ENCODE measurements at places on chromosomes 5 and 9. TPM values are rescaled to one million over a fixed set of nuclear protein-coding genes. Genes with fewer than 3 reads are reported as not detected.

- DNase-seq = peak; percentile 81
These were observed 65.8 kb downstream of the NDUFAF2 start for GRCh38 chr5:61010467-61011454.

DNA sequence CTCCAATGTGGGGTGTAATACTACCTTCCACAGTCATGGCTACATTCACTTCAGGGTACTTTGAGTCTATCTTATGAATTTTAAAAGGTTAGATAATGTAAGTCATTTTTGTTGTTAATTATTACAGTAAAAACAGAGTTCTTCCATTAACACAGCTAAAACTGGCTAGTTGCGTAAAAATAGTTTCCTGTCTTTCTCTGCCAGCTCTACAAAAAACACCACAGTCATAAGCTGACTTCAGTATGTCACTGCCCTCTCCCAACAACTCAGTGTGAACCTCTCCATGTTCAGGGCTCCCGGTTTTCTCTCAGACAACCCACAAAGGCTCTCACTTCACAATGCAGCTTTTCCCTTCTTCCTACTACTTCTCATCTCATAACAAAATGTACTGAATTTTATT is 84.8 kb upstream of the ITGA1 start:
- no peak for DNase-seq

GRCh38 chr5:68232277-68232676 is 16.7 kb downstream of the PIK3R1 start:
- no peak for DNase-seq

ARSI gene
- 6.9 TPM for total RNA-seq

PJA2 gene
- total RNA-seq = 65.3 TPM

PCDHA9 gene
- total RNA-seq = 3.3 TPM

FREM1 gene
- 3.1 TPM for total RNA-seq

FSD1L gene
- total RNA-seq = 10.9 TPM

RALGPS1 gene
- 57.1 TPM for total RNA-seq

DNA sequence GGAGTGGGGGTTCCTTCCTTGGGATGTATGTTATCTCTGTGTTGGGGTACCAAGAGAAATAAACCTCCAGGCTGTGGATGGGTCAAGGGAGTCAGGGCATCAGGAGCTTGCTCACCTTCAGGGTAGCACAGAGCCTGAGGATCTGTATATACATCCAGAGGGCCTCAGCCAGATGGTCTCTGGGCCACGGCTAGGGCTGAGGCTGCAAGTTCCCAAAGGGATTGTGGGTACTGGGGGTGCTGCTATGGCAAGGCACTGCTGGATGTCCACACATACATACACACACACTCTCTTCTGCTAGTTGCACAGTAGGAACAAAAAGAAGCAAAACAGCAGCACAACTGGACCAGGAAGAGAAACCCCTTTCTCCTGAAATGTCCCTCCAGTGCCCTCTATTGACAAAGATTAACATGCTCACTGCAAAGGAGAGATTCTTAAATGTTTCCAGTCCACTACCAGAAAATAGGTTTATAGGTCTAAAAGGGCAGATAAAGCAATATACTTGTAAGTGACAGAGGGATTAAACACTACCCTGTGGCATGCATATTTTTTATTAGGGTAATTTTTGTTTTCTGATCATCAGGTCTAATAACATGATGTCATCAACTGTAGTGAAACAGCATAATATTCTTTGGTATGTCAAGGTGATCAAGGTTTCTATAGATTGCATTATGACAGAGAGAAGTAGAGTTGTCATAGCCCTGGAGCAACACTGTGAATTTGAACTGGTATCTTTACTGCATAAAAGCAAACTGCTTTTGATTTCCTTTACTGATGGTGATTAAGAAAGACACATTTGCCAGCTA is 56.3 kb upstream of the KCNN2 start:
- peak; percentile 64 for DNase-seq

DNA sequence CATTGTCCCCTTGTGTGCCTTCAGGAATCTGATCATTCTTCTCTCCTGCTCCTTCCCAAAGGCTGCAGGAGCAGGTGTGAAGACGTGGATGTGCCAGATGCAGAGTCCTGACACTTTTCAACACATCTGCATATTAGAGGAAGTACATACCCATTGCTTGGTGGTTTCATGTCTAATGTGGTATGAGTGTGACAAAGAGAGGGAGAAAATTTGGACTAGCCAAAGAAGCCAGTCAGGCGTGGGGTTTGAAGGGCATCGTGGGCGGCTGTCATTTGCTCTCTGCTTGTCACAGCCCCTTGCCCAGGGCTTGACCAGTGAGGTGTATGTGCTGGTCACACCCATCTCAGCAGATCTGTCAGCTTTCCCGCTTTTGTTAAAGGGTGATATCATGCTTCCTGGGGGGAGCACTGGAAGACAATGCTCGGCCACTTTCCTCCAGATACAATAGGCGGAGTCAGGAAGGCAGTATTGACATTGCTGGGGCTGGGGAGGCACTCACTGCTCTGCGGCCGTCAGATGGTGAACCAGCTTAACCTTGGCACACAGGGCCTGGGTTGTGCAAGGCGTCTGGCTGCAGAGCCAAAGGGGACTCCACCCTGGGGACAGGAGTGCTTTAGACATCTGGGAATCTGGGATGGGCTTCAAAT is 8.6 kb downstream of the TEK start:
- no peak for DNase-seq

GRCh38 chr5:123943151-123943550 is 431.2 kb downstream of the CSNK1G3 start:
- DNase-seq = no peak

PCDHGA9 gene
- total RNA-seq = 7.8 TPM

SYK gene
- total RNA-seq = 5.4 TPM

All from GM23338 (cell line).